ENCODE measurements at places on chromosomes 12 and 14.

- DNase-seq: no peak
Measured at GRCh38 chr12:9341260-9341585, 133.0 kb upstream of the PZP start.

GRCh38 chr12:69064734-69065443 is 131.9 kb upstream of the CPM start:
- DNase-seq: no peak

GRCh38 chr12:132196038-132196872 is 52.0 kb downstream of the NOC4L start:
- no peak for DNase-seq

GRCh38 chr12:27521066-27521465 is 2.9 kb upstream of the PPFIBP1 start:
- DNase-seq: no peak

- DNase-seq: no peak
Measured at GRCh38 chr14:51396222-51396815, 156.3 kb downstream of the TMX1 start.

GRCh38 chr12:100020370-100020769 is 35.6 kb upstream of the ANKS1B start:
- DNase-seq: no peak

DNA sequence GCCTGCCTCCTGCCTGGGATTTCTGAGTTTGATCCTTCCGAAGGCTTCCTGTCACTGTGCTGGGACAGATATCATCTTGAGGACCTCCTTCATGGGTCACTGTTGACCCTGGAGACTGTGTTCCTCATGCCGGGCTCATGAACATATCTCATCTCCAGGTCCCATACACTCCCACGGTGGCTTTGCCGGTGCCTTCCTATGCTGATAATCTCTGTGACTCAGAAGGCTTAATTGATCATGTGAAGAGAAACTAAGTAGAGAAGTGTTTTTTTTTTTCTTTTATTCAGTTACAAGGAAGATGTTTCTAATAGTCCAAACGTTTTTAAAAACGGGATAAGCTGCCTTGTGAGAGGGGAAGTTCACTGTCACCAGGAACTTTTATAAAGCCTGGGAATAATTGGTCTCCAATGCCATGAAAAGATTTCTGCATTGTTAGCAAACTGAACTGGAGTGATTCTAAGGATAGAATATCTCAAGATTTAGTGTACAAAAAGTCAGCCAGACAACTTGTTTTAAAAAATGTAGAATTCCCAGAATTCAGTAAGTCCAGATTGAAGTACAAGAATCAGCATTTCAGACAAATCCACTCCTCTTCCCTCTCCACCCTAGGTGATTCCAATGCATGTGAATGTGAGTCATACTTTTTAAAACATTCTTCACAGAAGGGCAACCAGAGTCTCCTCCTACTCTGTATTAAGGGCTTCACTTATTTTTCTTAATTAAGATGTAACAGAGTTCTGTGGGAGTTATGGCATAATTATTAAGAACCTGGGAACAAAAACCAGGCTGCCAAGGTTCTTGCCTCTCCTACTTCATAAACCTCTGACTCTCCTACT is 139.8 kb upstream of the LGR5 start:
- no peak for DNase-seq

DNA sequence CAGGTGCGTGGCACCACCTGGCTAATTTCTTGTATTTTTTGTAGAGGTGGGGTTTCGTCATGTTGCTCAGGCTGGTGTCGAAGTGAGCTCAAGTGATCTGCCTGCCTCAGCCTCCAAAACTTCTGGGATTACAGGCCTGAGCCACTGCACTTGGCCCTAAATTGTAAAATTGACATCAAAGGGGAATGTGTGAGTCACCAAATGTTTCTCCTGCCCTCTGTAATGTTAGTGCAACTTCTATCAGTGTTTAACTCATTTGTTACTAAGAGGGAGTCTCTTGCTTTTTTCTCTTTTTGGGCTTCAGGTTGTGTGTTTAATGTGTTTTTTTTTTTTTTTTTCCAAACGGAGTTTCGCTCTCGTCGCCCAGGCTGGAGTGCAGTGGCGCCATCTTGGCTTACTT is 2.3 kb downstream of the TULP3 start:
- no peak for DNase-seq

Measured in activated effector memory CD4-positive, alpha-beta T cell treated with Interleukin-2 at 50 U/mL for 16 hours (primary cell).